NCI-H2081 (cell line): ENCODE measurements at places on chromosomes 1 and 21.

GRCh38 chr1:67735806-67736627 lies 51.0 kb downstream of the GADD45A start:
- peak; percentile 66 for DNase-seq

GRCh38 chr1:26855636-26856035 lies 7.3 kb upstream of the SFN start:
- no peak for DNase-seq

- DNase-seq: no peak
Observed at GRCh38 chr1:242225767-242226573, 227.1 kb upstream of the MAP1LC3C start.

GRCh38 chr1:5887349-5887970 lies 104.8 kb downstream of the NPHP4 start:
- no peak for DNase-seq

DNA sequence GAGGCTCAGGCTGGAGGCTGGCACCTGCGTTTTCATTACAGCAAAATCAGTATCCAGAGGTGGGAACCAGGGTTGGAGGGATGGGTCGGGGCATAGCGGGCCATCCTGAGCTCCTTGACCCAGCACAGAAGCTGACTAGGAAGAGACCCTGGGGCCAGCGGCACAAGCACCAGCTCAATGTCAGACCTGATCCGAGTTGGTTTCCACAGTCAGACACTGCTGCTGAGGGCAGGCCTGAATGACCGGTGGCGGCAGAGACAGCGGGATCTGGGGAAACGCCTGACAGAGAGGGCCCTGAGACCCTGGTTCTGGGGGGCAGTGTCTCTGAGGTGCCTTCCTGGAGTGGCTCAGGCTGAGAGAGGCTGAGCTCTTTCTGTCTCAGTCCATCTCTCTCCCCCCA lies 162.0 kb upstream of the C1orf174 start:
- no peak for DNase-seq

DNA sequence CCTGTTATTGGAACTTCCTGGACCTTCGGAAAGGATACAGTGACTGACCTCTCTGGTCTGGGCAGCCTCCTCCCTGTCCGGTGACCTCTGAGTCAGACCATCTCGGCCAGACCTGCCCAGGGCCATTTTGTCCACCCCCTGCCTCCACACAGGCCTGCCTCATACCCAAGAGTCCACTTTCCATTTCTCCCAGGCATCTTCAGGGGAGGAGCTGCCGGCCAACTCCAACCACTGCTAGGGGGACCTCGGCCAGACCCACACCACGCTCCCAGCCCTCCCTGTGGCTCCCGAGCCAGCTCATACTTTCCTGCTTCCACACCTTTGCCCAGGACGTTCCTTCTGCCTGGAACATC lies 29.5 kb upstream of the RUNX3 start:
- no peak for DNase-seq

DNA sequence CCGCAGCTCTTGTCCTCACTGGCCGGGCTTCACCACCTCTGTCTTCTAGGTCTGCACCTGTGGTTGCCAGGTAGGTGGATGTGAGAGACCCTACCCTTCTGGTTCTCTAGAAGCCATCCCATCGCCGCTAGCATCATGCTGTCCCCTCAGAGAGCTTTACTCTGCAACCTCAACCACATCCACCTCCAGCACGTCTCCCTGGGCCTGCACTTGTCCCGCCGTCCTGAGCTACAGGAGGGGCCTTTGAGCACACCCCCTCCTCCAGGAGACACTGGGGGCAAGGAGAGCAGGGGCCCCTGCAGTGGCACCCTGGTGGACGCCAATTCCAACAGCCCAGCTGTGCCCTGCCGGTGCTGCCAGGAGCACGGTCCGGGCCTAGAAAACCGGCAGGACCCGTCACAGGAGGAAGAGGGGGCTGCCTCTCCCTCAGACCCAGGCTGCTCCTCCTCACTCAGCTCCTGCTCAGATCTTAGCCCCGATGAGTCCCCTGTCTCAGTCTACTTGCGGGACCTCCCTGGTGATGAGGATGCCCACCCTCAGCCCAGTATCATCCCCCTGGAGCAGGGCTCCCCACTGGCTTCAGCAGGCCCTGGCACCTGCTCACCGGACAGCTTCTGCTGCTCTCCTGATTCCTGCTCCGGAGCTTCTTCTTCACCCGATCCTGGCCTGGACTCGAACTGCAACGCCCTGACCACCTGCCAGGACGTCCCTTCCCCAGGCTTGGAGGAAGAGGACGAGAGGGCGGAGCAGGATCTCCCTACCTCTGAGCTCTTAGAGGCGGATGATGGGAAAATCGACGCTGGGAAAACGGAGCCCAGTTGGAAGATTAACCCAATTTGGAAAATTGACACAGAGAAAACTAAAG lies 1.2 kb downstream of the RUSC1 start:
- no peak for DNase-seq

GRCh38 chr1:151613282-151613780 lies 1.5 kb downstream of the SNX27 start:
- DNase-seq: no peak

DNA sequence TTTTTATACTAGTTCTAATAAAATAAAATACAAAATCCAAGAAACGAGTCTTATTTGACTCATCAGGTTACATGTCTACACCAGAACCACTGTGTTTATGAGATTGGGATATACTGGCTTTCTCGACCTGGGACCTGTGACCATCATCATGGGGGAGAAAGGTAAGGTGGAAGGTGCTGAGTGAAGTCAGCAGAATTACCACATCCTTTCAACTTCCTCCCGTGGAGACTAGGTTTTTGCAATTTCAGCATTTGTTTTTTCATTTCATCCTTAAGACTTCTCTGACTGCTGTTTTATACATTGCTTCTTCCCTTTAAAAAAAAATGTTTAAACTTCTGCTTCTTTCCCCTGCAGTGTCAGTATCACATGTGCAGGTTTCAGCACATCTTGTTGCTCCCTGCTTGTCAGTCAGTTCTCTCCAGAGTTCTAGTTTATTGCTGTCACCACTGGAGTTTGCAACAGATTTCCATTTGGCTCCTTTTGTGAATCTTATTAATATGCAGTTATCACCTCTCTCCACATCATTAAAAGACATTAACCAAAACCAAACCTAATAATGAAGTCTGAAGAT lies 60.4 kb upstream of the HAO2 start:
- no peak for DNase-seq

GRCh38 chr1:115980156-115980555 lies 3.8 kb downstream of the SLC22A15 start:
- no peak for DNase-seq

DNA sequence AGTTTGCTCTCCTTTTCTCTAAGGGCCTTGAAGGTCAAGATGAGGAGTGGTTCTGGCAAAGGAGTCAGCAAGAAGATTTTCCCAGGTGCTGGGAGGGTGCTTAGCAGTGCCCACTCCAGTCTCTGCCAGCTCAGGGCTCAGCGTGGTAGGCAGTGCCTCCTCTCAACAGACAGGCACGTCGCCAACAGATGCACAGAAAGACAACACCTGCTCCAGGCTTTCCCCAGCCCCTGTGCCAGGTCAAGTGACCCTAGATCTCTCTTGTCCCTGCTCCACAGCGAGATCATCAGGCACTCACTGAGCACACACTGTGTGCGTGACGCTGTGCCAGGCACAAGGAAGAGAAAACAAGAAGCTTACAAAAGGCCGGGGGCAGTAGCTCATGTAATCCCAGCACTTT lies 86.0 kb downstream of the CASZ1 start:
- peak; percentile 16 for DNase-seq

DNA sequence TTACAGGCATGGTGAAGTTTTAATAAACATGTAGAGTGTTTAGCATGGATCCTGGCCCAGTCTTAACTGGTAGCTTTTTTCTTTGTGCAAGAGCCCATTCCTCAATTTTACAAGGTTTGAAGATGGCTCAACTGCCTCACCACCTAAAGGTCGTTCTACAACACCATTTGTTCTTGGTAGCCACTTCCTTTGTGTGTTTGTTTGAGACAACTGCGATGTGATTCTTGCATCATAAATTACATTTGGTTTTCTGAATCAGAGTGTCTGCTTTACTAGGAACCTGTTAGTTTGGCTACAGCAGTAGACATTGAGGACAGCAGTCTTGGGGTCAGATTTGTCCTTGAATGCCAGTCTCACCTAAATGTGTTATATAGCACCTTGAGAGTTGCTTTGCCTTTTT lies 3.3 kb downstream of the PLEKHM2 start:
- no peak for DNase-seq

- no peak for DNase-seq
Observed at GRCh38 chr21:42887326-42887725, 5.8 kb upstream of the NDUFV3 start.

- no peak for DNase-seq
Observed at GRCh38 chr1:208235982-208236761, 8.0 kb downstream of the PLXNA2 start.

DNA sequence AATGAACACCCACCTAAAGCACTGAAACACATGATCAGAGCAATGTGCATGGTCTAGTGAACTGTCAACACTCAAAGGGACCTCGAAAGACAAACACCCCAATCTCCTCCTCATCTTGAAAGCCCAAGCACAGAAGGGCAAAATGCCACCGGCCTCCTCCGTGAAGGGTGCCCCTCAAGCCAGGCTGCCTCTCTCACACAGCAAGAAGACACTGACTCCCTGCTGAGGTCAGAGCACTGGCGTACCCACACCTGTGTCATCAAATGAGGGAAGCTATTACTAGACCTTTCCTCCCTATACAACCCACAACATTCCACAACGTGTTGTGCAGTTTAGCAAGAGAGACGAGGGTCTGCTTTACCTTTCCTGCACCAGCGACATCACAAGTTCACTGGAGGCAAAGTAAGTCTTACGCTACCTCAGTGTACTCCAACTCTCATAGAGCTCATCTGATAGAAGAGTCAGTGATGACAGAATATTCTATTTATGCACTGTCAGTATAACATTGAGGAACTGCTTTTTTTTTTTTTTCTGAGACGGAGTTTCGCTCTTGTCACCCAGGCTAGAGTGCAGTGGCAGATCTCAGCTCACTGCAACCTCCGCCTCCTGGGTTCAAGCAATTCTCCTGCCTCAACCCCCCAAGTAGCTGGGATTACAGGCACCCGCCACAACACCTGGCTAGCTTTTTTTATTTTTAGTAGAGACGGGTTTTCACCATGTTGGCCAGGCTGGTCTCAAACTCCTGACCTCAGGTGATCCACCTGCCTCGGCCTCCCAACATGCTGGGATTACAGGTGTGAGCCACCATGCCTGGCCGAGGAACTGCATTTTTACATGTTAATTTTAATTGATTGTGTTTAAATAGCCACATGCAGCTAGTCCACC lies 3.3 kb downstream of the SH3BP5L start:
- DNase-seq: no peak

DNA sequence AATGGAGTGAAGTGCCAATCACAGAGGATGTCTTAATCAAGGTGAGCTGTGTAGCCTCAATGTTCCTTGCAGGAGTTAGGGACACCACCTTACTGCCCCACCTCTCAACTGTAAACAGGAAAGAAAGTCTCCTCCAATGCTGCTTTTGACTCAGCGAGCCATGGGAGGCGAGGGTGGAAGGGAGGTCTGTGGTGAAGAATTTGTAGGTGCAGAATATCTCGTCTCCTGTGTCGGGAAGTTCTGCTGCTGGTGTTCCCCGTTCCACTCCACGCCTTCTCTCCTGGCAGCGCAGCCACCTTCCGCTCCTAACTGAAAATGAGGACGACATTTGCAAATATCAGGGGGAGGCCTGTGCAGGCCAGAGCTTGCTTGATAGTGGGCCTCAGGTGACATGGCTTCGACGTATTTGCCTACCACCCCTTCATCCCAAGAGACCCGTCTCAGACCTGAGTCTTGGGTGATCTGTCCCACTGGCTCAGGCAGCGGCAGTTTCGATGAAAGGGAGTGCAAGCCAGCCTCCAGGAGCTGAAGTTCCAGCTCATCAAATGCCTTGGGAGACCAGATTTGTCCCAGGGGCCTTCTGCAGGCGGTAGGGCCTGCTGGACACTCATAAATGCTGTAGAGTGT lies 368.3 kb upstream of the C1orf174 start:
- DNase-seq: no peak

DNA sequence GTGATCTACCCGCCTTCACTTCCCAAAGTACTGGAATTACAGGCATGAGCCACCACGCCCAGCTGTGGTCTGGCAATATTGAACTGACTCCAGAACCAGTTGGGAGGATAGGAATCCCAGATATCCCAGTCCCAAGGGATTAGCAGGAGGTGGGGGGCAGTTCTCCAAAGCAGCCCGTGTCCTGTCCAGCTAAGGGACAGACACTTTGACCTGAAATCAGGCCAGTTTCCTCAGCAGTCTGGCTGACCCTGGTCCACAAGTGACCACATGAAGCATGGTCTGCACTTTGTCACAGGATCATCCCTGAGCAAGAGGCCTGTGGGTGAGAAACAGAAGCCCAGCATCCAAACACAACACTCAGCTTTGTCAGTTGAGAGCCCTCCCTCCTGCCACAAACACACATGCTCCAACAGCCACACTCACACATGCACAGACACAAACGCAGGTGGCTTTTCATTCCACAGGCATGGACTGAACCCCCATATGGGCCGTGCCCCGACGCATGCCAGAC lies 2.7 kb upstream of the FDPS start:
- no peak for DNase-seq

DNA sequence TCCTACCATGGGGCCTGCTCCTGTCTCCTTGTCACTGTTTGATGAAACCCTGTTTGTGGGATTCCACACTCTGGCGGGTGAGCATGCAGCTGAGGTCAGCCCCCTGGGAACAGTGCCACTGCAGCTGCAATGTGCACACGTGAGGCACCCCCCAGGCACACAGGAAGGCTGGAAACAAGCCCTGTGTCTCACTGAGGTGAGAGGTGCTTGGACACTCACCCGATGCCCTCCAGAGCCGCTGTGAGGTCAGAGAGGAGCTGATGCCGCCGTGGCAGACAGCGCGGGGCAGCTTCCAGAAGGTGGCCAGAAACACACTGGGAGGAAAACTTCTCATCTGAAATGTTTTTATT lies 49.7 kb downstream of the SLX9 start:
- DNase-seq: no peak

GRCh38 chr1:223682502-223682901 lies 17.0 kb upstream of the CAPN8 start:
- DNase-seq: no peak

DNA sequence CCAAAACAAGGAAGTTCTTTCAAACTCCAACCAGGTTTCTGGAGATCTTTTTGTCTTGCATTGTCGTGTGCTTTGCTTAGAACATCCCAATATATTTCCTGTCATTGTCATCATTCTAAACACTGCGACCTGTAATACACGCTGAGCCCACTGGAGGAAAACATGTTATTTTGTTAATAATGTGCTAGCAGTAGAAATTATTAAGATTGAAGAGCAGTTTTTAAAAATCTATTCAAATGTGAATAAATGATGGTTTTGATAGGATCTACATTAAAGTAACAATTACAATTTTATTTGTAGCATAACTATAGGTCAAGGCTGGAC lies 268.5 kb downstream of the PTPRC start:
- DNase-seq: no peak

- no peak for DNase-seq
Observed at GRCh38 chr1:33057095-33057494, 20.4 kb upstream of the AK2 start.

GRCh38 chr21:39007532-39007931 lies 175.7 kb downstream of the PSMG1 start:
- no peak for DNase-seq

DNA sequence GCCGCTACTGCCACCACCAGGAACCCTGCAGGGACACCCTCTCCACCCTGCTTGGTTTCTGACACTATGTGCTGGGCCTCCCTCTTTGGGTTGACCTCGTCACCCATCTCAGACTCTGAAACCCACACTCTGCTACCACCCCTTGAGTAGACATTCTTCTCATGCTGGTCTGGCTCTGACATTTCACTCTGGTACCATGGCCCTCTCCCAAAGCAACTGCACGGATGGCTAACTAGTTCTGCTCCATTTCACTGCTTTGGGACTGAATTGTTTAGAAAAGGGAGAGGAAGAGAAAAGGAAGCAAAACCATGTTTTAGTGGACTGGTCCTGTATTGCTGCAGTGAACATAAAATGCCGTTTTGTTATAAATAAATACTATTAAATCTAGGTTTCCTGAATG lies 137.8 kb downstream of the KCNK2 start:
- no peak for DNase-seq
